ENCODE measurements at places on chromosomes 4 and X.

GRCh38 chr4:173214661-173215060 is 46.0 kb downstream of the GALNT7 start:
- no peak overlapping the region for H3K4me3 ChIP-seq
- H3K4me1 ChIP-seq, result no peaks in the 10 kb centered on the region
- no peaks in the 10 kb centered on the region for H3K27me3 ChIP-seq
- no peak overlapping the region for H3K27ac ChIP-seq
- H3K36me3 ChIP-seq, result no peaks in the 10 kb centered on the region
- no peak for DNase-seq

- no peak for DNase-seq
- no peaks in the 10 kb centered on the region for H3K36me3 ChIP-seq
- no peak overlapping the region for H3K4me3 ChIP-seq
- no peak overlapping the region for H3K27ac ChIP-seq
- H3K27me3 ChIP-seq, result no peaks in the 10 kb centered on the region
- H3K4me1 ChIP-seq, result peaks cover 8% of the 10 kb centered on the region
These were observed 6.3 kb downstream of the MAGED1 start for GRCh38 chrX:51899741-51900140.

DNA sequence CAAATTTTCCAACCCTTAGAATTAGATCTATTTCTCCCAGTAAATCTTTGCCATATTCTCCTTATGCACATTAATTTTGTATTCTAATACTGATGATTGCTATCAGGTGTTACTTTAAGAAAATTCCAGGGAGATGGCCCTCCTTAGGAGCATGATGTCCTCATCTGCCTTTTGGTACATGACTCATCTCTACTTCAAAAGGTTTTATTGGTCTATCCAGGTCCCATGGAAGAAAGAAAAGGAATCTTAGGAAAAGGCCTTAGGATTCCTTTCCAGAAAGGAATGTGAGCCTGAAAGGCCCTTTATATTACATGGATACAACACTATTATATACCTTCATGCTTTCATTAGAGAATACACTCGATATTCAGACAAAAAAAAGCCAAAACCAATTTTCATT is 968.2 kb downstream of the STIM2 start:
- H3K27me3 ChIP-seq, result no peaks in the 10 kb centered on the region
- H3K4me3 ChIP-seq, result no peak overlapping the region
- H3K36me3 ChIP-seq, result no peaks in the 10 kb centered on the region
- H3K4me1 ChIP-seq, result no peaks in the 10 kb centered on the region
- DNase-seq, result no peak
- H3K27ac ChIP-seq, result no peak overlapping the region

- no peaks in the 10 kb centered on the region for H3K36me3 ChIP-seq
- H3K27ac ChIP-seq, result no peak overlapping the region
- no peak overlapping the region for H3K4me3 ChIP-seq
These were observed 717.5 kb upstream of the SLIT2 start for GRCh38 chr4:19534159-19534558.

GRCh38 chr4:122831515-122832196 is 5.0 kb downstream of the FGF2 start:
- H3K27me3 ChIP-seq, result no peaks in the 10 kb centered on the region
- H3K4me3 ChIP-seq, result no peak overlapping the region
- peaks cover 31% of the 10 kb centered on the region for H3K4me1 ChIP-seq
- H3K36me3 ChIP-seq, result no peaks in the 10 kb centered on the region

DNA sequence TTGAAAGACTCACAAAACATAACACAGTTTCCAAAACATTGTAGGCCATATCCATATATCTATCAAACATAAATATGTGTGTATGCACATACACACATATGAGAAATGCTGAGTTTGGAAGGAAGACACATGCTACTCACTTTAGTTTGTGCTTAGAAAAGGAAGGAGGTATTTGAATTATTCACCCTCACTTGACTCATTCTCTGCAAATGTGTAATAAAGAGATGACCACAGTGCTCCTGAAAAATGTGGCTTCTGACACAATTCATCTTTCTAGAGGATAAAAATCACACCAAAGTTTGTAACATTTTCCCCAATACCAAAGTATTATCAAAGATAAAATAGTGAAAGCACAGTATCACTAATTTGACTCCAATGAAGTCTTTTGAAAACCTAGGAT is 950.1 kb downstream of the FAT4 start:
- DNase-seq, result no peak
- no peaks in the 10 kb centered on the region for H3K4me1 ChIP-seq
- H3K27ac ChIP-seq, result no peak overlapping the region
- H3K27me3 ChIP-seq, result no peaks in the 10 kb centered on the region

DNA sequence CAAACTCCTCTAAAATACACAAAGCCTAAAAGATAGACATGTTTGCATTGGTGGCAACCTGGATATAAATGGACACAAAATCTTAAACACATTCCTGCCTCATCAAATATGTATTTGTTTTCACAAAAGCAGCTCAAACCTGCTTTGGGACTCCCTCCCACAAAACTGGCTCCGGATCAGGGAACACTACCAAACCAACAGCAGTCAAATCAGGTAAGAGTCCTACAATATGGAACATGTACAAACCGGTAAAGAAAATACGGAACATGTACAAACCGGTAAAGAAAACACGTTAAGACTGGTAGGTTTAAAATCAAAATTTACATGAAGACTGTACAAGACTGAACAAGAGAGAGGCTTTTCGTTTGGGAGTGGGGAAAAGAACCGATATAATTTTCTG is 4.3 kb downstream of the AMTN start:
- no peaks in the 10 kb centered on the region for H3K27me3 ChIP-seq
- H3K36me3 ChIP-seq, result no peaks in the 10 kb centered on the region
- H3K4me1 ChIP-seq, result no peaks in the 10 kb centered on the region
- H3K4me3 ChIP-seq, result no peak overlapping the region
- H3K27ac ChIP-seq, result no peak overlapping the region
- DNase-seq, result no peak

GRCh38 chr4:58070726-58071125 is 960.5 kb upstream of the IGFBP7 start:
- no peaks in the 10 kb centered on the region for H3K4me1 ChIP-seq
- no peaks in the 10 kb centered on the region for H3K36me3 ChIP-seq
- no peak for DNase-seq
- H3K27ac ChIP-seq, result no peak overlapping the region
- H3K27me3 ChIP-seq, result no peaks in the 10 kb centered on the region
- H3K4me3 ChIP-seq, result no peak overlapping the region

DNA sequence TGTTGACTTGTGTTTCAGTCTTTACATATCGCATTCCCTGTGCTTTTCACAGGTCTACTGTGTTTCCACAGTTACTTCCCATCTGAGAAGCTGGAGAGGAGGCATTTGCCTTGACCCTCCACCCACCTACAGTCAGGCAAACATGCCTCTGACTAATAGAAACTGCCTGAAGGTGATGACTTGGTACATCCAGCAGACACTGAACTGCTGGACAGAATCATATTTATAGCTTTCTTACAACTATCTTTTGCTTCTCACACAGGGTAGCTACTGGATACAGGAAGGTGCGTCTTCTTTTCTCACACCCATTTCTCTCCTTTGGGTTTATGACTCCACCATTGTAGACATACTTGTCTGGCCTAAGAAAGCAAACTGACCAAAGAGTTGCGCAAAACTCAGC is 58.0 kb downstream of the VGLL1 start:
- no peak overlapping the region for H3K27ac ChIP-seq
- no peak overlapping the region for H3K4me3 ChIP-seq
- H3K36me3 ChIP-seq, result no peaks in the 10 kb centered on the region
- no peaks in the 10 kb centered on the region for H3K27me3 ChIP-seq
- no peaks in the 10 kb centered on the region for H3K4me1 ChIP-seq

DNA sequence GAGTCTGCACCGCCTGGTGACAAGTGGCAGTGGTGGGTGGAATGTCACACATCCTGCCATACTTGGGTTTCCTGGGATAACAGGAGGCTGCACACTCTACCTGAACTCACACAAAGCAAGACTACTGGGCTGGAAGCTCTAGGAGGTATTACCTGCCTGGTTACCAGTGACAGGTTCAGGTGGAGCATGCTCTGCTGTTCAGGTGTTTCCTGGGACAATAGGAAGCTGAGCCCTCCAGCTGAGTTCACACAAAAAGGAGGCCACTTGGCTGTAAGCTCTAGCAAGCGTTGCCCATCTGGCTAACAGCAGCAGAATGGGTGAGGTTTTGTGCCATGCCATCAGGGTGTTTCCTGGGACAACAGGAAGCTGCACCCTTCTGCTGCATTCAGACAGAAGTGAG is 17.4 kb upstream of the UGT2B7 start:
- H3K4me1 ChIP-seq, result no peaks in the 10 kb centered on the region
- no peak for DNase-seq
- H3K36me3 ChIP-seq, result no peaks in the 10 kb centered on the region
- H3K27me3 ChIP-seq, result no peaks in the 10 kb centered on the region
- no peak overlapping the region for H3K27ac ChIP-seq

- H3K4me1 ChIP-seq, result peaks cover 5% of the 10 kb centered on the region
- no peak overlapping the region for H3K27ac ChIP-seq
- H3K27me3 ChIP-seq, result no peaks in the 10 kb centered on the region
- H3K36me3 ChIP-seq, result no peaks in the 10 kb centered on the region
These were observed 455.5 kb upstream of the FAM241A start for GRCh38 chr4:111689731-111690130.

DNA sequence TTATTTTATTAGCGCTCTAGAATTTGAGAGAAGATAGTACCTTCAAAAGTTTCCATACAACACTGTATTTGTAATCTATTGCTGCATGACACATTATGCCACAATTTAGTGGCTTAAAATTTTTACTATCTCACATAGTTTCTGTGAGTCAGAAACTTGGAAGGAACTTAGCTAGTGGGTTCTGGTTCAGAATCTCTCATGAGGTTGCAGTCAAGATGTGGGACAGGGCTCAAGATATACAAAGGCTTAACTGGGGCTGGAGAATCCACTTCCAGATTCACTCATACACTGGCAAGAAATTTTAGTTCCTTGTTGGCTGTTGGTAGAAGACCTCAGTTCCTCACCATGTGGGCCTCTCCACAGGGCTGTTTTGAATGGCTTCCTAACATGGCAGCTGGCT is 11.5 kb upstream of the C4orf54 start:
- no peaks in the 10 kb centered on the region for H3K4me1 ChIP-seq
- H3K4me3 ChIP-seq, result no peak overlapping the region
- no peaks in the 10 kb centered on the region for H3K27me3 ChIP-seq
- DNase-seq, result no peak
- no peak overlapping the region for H3K27ac ChIP-seq

DNA sequence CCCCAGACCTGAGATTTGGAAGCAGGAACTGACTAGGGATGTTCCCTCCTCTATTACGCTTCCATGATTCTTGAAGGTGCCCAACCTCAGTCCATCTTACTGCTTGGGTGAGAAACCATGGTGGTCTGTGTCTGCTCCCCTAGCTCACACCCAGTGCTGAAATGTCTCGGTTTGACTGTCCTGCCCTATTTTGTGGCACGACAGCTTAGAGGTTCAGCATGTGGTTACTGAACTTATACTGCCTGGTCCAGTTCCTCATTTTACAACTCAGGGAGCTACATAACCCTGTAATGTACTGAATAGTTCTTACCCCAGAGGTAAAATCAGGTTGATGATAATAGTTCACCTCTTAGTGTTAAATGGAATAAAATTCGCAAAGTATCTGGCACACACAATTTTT is 203.1 kb downstream of the RBM46 start:
- no peak overlapping the region for H3K27ac ChIP-seq
- H3K27me3 ChIP-seq, result no peaks in the 10 kb centered on the region

Measured in vagina (tissue), 2 donors.